ENCODE measurements at places on chromosomes 3 and 15. TPM values are rescaled to one million over a fixed set of nuclear protein-coding genes. Genes with fewer than 3 reads are reported as not detected.
A peak's percentile ranks its signal among the peaks of the same experiment; 100 is the strongest.

GRCh38 chr15:68298882-68299381, 21.4 kb downstream of the FEM1B start:
- DNase-seq, result no peak

- DNase-seq, result no peak
These were observed 294.0 kb downstream of the RORA start for GRCh38 chr15:60935130-60935529.

GRCh38 chr3:98525494-98525893, 2.8 kb upstream of the CLDND1 start:
- DNase-seq, result no peak

- DNase-seq, result no peak
These were observed 287.6 kb downstream of the EPHB1 start for GRCh38 chr3:135082706-135083105.

KNG1 gene
- not detected for total RNA-seq

DNA sequence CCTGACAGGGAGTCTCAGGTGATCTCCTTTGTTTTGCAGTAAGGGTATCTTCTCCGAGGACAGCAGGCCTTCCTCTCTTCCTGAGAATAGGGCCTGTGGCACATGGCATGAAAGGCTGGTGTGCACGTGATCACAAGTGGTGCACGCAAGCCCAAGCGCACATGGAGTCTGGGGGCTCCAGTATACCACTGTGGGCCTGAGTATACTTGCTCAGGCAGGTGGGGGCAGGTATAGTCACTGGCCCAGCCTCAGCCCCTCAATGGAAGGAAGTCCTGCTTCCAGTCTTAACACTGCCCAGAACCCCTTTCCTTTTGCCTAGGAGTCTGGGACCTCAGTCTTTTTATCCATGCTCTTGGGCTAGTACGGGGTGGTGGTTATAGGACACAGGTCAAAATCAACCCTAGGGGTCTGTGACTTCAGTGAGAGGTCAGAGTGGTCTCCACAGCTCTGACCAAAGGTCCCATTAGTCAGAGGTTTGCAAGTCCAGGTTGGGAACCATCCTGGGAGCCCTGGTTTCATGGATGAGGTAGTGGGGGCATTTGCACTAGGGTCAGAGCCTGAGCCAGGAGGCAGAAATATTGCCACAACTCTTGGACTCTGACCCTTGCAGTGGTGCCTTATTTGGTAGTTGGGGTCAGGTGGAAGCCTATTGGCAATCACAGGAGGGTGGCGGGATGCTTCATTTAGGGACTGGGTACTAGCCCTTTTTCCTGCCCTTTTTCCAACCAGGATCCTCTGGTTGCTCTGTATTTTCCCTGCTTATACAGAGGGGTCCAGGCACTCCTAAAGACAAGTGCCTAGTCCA, 823 bp upstream of the CCDC71 start:
- DNase-seq, result no peak

ZBTB47 gene
- 4.0 TPM for total RNA-seq

SUSD5 gene
- total RNA-seq, result 3.3 TPM

DNA sequence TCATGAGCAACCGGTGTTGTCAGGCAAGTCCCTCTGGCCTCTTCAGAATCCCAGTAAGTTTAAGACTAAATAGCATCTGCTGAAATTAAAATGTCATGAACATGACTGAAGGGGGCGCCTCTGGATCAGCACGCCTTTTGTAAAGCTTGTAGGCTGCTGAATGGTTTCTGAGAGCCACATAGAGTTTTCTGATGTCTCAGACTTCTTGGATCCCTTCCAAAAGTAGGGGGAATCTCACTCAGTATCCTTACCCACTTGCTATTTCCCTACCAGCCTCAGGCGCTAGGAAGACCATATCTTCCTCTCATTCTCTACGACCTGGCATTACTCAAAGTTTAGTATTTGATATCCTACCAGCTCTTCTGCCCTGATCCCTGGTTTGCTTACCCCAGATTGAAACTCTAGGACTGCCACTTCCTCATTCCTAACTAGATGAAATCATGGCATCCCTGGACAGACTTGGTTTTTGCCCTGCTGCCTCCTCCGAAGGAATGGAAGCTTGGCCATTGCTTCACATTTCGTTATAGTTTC, 62.7 kb upstream of the CD47 start:
- DNase-seq, result peak; percentile 64

DNA sequence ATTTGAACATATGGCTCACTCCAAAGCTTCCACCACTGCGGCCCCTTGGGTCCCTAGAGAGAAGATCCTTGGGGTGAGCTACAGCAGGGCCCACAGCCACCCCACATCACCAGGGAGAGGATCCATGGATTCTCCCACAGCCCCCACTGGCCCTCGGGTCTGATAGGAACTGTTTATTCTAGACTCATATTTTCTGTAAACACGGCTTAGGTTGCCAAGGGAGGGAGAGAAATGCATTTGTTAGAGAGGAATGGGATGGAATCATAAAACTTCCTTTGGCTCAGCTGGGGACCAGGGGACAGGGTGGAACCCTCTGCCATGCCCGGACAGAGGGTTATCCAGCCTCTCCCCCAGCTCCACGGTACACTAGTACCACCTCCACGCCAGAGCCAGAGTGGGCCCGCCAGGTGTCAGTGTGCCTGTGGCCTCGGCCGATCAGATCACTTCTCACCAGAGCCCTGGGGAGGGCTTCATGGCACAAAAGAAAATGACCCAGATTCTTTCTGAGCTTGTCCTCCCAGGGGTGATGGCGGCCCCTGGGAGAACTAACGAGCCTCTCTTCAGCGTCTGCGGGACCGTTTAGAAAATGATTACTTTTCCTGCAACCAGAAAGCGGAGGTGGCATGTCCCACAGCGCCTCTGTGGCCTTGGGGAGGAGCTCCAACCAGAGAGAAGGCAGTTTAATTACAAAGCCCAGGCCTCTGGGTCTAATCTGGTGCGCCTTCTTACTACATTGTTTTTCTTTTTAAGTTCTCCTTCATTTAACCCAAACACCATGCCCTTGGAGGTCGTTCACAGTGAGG, 33.7 kb downstream of the ADCY5 start:
- no peak for DNase-seq

GRCh38 chr3:64908251-64908685, 220.5 kb upstream of the ADAMTS9 start:
- DNase-seq, result no peak

DNA sequence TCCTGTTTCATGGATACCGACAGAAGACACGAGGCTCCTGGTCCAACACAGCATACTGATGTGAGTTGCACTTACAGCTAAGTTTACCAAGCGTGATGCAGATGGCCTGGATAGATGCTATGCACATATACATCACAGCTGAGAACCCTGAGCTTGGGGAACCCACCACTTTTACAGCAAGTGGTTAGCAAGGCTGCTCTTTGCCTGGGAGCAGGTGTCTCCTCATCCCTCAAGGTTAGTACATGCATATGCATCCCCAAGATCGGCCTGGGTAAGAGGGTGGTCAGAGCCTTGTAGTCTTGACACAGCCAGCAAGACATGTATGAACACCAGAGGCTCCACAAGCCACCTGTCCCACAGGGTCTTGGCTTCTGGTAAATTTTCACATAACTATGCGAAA, 28.3 kb downstream of the LRRC2 start:
- DNase-seq, result no peak

SCAANT1 gene
- total RNA-seq, result not detected

GRCh38 chr3:58307639-58308215, 1.4 kb downstream of the HTD2 start:
- DNase-seq, result no peak

DNA sequence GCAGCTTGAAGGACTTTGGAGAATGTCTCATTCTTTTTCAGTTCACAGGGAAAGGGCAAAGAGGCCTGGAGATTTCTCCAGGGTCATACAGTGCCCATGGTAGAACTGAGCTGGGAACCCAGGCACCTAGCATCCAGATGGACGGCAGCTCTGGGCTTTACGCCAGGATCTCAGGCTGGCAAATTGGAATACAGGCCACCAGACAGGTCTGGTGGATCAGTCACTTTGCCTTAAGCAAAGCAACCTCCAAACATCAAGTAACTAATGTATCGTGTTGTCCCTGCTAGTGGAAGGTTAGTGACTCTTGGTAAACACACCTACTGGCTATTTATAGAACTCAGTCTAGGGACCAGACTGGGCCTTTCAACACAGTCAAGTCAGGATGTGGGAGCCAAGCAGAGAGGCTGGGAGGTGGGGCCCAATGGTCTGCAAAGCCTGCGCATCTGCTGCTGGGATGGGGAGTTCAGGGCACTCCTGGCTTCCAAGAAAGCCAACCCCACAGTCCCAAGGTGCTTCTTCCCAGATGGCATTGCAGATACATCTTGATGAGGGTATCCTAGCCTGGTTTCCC, 30.2 kb downstream of the RPLP1 start:
- no peak for DNase-seq

GRCh38 chr3:99741588-99741987, 76.1 kb upstream of the CMSS1 start:
- DNase-seq, result no peak

- no peak for DNase-seq
These were observed 139.3 kb downstream of the SOX2 start for GRCh38 chr3:181851063-181851462.

- no peak for DNase-seq
These were observed 96.2 kb upstream of the NR2F2 start for GRCh38 chr15:96234109-96234892.

GRCh38 chr3:178174201-178174915, 361.9 kb upstream of the KCNMB2 start:
- DNase-seq, result no peak

DNA sequence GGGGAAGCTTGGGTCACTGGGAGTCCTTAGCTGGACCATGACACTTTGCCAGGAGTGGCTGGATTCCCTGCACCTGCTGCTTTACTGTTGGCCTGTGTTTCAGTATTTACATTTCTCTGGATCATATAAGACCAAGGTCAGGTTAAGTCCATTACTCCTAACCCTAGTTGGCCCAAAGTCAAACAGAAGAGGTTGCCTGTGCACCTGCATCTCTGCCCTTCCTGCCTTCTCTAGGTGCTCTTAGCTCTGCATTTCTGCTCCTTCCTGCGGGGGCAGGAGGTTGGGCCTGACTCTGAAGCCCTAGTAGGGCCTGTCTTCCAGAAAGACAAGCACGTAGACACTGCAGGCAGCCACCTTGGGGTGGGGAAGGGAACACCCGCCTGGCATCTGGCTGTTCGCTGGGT, 124.3 kb downstream of the RPLP1 start:
- no peak for DNase-seq

SEMA3G gene
- 1.5 TPM for total RNA-seq

ARL8B gene
- 25.8 TPM for total RNA-seq

DNA sequence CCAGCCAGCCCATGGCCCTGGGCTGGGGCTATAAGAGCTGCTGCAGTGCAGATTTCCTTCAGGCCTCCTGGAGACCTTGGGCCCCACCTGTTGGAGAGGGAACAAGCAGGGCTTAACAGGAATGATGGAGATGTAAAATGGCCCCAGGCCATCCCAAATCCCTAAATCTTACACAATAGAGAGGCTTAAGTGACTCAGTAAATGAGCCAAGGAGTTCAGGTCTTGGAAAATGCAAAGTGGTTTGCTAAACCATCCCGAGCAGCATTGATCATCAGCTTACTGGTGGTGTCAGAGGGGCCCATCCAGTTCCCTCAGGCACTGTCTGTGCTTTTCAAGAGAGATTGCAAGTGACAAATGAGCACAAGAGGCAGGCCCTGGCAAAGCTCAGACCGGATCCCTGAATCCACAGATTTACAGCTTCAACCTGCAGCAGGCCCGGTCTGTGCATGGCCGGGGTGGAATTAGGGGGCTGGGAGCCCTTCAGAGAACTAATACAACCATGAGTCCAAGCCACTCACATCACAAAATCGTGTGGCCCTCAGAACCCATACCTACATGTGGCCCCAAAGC, 325.4 kb downstream of the UACA start:
- no peak for DNase-seq

ACP3 gene
- 1.2 TPM for total RNA-seq

STRA6 gene
- total RNA-seq, result 7.6 TPM

GRCh38 chr15:96264351-96264798, 66.1 kb upstream of the NR2F2 start:
- no peak for DNase-seq

EDEM1 gene
- total RNA-seq, result 14.1 TPM

DNA sequence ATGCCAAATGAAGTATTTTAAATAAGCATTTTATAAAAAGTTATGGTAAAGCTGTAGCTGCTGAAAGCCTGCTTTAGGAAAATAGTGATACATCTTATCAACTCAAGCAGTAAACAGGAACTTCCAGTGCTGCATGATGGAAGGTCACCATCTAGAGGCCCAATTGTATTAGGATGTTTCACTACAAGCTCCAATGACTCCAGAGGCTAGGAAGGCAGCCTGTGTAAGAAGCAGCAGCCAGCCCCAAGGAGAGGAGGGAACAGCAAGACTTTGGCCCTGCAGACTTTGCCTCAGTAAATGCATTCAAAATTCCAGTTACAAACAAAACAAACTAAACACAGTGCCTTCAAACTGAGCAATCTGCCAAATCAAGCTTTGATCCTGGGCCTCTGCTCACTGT, 32.1 kb downstream of the ILDR1 start:
- no peak for DNase-seq

GPR176 gene
- 198 TPM for total RNA-seq

GOLGA6L4 gene
- 3.6 TPM for total RNA-seq

DNA sequence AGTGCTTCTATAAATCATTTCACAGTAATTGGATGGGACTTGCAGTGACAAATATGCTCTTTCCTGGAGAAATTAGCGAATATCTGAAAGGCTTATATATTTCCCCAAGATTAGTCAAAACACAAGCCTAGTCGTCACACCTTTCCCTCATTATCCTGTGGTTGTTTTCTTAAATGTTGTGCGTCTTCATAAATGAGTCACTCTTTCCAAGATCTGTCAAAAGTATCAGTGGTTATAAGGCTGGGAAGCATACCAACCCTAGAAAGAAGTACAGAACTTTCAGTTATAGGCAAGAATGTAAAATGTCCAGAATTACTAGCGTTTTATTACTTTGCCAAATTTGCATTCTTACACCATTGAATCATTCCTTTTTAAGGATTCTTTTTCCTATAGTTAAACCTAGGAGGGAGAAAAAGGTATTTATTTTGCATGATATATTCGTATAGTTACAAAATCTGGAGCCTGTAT, 33.6 kb downstream of the TMEM212 start:
- no peak for DNase-seq

- DNase-seq, result no peak
These were observed 30.2 kb downstream of the NCK1 start for GRCh38 chr3:136891934-136892855.

- no peak for DNase-seq
These were observed 367 bp downstream of the OR4F6 start for GRCh38 chr15:101803676-101804075.

DNA sequence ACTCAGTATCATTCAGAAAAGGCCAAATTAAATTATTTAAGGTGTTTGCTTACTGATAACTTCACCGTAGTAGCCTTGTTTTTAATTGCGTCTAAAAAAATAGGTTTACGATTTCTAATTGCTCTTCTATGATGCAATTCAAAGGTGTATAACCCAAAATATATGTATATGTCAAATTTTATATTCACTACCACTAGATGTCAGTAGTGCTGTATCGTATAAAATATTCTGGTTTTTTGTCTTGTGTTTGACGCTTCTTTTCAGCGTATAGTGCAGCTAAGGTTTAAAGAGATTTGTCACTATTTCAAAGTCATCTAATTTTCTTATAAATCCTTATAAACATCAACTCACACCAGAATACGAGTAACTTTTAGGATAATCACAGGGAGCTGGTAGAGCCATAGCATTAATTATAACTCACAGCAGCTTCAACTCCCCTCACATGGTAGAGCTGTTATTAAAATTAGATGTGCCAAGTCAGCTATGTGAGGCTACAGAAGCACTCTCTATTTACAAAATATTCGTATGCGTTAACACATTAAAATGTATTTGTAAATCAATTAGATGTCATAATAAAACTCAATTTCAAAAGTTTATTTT, 3.5 kb downstream of the PFN2 start:
- DNase-seq, result no peak
